Stimulated activated CD8-positive, alpha-beta memory T cell treated with anti-CD3 and anti-CD28 coated beads, Interleukin-4, amount 100 ng/mL, for 24 hours (primary cell): ENCODE measurements at places on chromosomes 5 and 9.
A peak's percentile ranks its signal among the peaks of the same experiment; 100 is the strongest.

- no peak for DNase-seq
These were observed 175.2 kb upstream of the HAPLN1 start for GRCh38 chr5:83895860-83896259.

DNA sequence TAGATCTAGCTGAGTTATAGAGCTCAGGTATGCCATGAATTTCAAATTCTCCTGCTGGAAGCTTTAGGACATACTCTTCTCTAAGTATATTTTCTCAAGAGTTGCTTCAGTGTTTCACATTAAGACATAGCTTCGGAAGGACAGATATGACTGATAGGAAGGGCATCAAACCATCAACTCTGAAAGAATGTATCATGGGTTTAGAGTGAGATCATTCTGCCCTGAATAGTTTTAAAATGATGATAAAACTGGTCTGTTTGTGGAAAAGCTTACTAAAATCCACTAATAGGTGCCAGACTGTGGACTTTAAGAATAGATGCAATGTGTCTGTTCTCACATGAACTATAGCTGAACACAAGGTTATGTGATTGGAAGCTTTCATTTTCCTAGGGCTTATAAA is 8.4 kb downstream of the SPEF2 start:
- DNase-seq: no peak

DNA sequence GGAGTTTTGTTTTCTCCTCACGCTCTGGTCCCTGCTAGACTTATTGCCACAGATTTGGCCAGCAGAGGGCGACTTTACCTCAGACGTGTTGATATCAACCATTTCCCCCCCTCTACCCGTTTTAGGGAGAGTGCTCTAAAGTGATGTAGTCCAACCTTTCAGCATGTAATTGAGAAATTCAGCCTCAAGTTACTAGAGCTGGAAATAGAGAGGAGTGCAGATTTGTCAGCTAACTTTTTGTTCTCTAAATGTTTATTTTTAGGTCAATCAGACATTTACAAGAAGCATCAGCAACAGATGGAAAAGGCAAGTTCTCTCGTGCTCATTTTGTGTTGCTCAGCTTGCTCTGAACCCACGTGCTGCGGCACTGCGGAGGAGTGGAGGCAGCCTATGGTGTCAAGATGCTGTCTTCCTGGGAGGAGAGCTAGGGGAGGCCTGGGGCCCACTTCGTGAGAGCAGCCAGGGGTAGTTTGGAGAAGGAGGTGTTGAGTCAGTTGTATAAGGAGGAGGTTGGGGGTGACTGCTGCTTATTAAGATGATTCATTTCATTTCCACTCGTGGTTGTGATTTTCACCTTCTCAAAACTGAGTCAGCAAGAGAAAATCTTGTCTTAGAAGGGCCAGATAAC is 53.6 kb downstream of the GPR107 start:
- DNase-seq: peak; percentile 75

- DNase-seq: no peak
These were observed 189.8 kb downstream of the MTRR start for GRCh38 chr5:8058616-8059190.

DNA sequence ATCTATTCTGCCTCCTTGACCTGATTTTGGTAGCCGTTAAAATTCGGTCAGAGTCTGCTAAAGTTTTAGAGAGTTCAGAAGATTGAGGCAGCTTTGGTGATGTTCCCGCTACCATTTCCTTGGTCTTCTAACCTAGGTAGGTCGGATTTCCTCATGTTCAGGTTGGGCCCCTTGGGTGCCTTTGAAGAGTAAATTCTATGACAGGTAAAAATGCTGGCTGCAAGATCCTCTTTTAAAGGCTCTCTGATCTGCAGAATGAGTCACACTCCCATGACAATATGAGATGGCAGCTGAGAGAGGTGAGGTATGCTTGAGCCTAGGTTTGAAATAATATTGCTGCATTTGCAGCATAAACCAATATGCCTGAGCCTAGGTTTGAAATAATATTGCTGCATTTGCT is 198.9 kb downstream of the TSSK1B start:
- no peak for DNase-seq

GRCh38 chr5:139019880-139020279 is 144.7 kb upstream of the LRRTM2 start:
- no peak for DNase-seq

GRCh38 chr9:3398232-3398648 is 127.6 kb downstream of the RFX3 start:
- no peak for DNase-seq

- no peak for DNase-seq
These were observed 108.3 kb downstream of the CETN3 start for GRCh38 chr5:90301248-90301647.

- no peak for DNase-seq
These were observed 279.2 kb upstream of the TYRP1 start for GRCh38 chr9:12413986-12414385.
